ENCODE measurements at places on chromosomes 2 and 18. TPM values are rescaled to one million over a fixed set of nuclear protein-coding genes. Genes with fewer than 3 reads are reported as not detected.

- no peak for DNase-seq
- no peak overlapping the region for H3K4me3 ChIP-seq
- no peak overlapping the region for H3K27ac ChIP-seq
- no peaks in the 10 kb centered on the region for H3K36me3 ChIP-seq
- no peaks in the 10 kb centered on the region for H3K27me3 ChIP-seq
These were observed 207.9 kb upstream of the ACVR2A start for GRCh38 chr2:147636886-147637285.

SCN1A gene
- not detected for total RNA-seq

DNA sequence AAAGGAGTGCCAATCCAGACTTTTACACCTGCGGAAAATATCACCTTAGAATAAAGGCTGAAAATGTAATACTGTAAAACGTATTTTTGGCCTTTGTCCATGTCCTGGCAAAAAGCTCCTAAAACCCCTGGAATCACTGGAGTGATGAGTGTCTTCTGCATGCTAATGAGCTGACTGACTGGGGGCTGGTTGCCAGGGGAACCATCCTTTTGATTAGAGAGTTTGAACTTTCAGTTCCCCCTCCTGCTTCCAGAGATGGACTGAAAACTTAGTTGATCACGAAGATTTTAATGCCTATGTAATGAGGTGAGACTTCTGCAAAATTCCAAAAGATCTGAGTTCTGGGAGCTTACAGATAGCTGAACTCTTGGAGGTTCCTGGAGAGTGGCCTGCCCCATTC, 20.5 kb downstream of the PUM2 start:
- no peaks in the 10 kb centered on the region for H3K27me3 ChIP-seq
- peaks cover 80% of the 10 kb centered on the region for H3K4me1 ChIP-seq
- no peak for DNase-seq
- no peak overlapping the region for H3K27ac ChIP-seq
- H3K4me3 ChIP-seq, result no peak overlapping the region
- H3K36me3 ChIP-seq, result peaks cover 39% of the 10 kb centered on the region

ASPRV1 gene
- total RNA-seq, result 0.63 TPM

DNA sequence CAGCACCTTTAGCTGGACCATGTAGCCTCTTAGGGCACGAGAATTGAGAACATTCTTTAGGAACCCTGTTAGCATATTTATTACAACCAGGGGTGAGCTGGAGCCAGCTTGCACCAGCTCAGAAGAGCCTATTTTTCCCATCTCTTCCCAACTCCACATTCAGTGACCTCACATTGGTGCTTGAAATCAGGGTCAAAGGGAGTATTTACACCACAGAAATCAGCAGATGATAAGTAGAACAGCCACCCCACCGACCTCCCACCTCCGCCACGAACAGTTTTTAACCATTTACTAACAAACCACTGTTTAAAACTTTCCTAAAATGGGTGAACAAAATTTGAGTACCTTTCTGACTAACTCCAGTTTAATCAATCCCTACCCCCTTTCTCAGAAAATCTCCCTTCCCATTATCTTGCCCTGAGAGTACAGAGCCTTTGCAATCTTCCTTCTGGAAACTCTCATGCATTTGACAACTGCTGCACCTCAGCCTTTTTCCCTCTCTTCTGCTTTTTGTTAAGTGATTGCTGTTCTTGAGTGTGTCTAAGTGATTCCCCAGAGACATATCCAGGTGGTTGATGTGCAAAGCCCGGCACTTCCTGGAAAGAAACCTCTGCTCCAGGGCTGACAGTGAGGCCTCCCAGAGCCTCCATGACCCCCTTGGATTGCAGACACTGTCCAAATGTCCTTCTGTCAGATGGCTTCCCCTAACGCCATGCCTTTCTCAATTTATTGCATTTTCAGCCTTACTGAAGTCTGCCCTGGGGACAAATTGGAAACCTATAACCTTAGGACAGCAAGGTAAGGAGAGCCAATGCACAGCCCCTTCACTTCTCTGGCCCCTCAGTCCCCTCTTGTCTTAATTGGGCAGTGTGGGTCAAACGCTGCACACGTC, 389.5 kb upstream of the TNP1 start:
- no peaks in the 10 kb centered on the region for H3K36me3 ChIP-seq
- DNase-seq, result no peak
- no peak overlapping the region for H3K4me3 ChIP-seq
- H3K27me3 ChIP-seq, result peaks cover 14% of the 10 kb centered on the region
- no peak overlapping the region for H3K27ac ChIP-seq

PDE11A gene
- total RNA-seq, result not detected

DNA sequence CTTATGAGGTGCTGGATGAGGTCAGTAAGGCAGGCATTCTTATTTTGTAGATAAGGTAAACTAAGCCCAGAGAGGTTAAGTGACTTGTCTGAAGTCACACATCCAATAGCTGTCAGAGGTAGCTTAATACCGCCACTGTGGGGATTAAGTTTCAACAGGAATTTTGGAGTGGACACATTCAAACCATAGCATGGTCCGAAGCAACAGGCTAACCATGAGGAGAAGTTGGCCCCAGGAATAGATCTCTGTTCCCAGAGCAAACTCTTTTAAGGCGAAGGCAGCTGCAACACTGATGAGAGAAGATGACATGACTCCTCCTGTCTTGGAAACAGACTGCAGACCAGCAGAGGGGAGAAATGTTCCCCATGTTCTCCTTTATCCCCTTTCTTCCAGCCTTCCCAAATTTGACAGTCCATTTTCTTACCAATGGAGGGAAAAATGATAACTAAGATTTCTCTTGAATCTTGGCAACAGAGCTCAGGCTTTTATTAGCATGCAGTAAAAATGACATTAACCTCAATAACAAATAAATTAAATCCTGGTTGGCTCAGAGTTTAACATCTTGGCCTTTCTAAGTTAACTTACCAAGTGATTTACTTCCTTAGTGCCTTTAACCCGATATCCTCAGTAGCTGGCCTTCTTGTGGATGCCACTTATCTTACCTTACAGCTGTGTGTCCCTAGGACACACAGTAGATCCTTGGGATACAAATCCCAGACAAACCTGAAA, 67.9 kb upstream of the STPG4 start:
- H3K36me3 ChIP-seq, result no peaks in the 10 kb centered on the region
- no peak for DNase-seq
- H3K4me1 ChIP-seq, result no peaks in the 10 kb centered on the region
- H3K27ac ChIP-seq, result no peak overlapping the region
- peaks cover 1% of the 10 kb centered on the region for H3K27me3 ChIP-seq

DNA sequence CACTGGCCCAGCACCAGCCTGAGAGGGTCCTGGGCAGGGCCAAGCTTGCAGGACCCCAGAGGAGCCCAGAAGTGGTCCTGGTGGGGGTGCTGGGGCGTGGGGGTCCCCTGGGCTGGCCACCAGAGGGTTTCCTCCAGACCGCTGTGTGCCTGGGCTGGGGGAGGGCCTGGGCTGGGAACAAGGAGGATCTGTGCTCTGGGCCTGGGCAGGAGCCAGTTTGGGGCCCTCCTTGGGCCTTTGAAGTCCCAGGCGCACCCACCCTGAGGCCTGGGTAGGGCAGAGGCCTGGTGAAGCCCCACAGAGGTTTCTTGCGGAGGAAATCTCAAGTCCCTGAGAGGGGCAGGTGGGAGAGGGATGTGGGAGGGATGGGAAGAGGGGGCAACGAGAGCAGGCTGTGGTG, 63.4 kb upstream of the GPC1 start:
- H3K4me1 ChIP-seq, result no peaks in the 10 kb centered on the region
- H3K27ac ChIP-seq, result no peak overlapping the region
- H3K4me3 ChIP-seq, result no peak overlapping the region
- no peak for DNase-seq

DNA sequence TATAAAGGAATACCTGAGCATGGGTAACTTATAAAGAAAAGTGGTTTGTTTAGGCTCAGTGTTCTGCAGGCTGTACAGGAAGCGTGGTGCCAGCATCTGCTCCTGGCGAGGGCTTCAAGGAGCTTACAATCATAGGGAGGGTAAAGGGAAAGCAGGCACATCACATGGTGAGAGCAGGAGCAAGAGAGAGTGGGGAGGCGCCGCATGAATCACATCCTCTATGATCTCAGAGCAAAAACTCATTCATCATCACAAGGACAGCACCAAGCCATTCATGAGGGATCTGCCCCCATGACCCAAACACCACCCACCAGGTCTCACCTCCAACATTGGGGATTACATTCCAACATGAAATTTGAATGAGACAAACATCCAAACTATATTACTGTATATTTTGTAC, 32.5 kb downstream of the R3HDM1 start:
- H3K36me3 ChIP-seq, result peaks cover 5% of the 10 kb centered on the region
- DNase-seq, result peak; percentile 35
- H3K27me3 ChIP-seq, result no peaks in the 10 kb centered on the region
- H3K4me1 ChIP-seq, result peaks cover 8% of the 10 kb centered on the region

GRCh38 chr2:23655934-23656596, 270.9 kb downstream of the ATAD2B start:
- H3K4me3 ChIP-seq, result no peak overlapping the region
- H3K4me1 ChIP-seq, result peaks cover 8% of the 10 kb centered on the region
- no peak for DNase-seq

DNA sequence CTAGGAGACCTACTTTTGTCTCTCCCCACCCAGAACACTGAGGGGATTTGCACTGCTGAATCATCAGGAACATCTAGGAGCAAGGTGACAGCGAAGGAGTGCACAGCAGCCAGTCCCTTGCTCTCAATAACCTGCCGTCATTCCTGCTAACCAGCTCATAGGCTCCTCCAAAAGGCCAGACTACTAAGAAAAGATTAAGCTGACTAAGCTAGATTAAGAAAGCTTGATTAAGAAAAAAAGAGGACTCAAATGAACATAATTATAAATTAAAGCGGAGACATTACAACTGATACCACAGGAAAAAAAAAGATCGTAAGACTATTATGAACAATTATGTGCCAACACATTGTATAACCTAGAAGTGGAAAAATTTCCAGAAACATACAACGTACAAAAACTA, 1254.8 kb upstream of the CHAC2 start:
- no peaks in the 10 kb centered on the region for H3K36me3 ChIP-seq
- no peak overlapping the region for H3K27ac ChIP-seq
- H3K27me3 ChIP-seq, result no peaks in the 10 kb centered on the region

DNA sequence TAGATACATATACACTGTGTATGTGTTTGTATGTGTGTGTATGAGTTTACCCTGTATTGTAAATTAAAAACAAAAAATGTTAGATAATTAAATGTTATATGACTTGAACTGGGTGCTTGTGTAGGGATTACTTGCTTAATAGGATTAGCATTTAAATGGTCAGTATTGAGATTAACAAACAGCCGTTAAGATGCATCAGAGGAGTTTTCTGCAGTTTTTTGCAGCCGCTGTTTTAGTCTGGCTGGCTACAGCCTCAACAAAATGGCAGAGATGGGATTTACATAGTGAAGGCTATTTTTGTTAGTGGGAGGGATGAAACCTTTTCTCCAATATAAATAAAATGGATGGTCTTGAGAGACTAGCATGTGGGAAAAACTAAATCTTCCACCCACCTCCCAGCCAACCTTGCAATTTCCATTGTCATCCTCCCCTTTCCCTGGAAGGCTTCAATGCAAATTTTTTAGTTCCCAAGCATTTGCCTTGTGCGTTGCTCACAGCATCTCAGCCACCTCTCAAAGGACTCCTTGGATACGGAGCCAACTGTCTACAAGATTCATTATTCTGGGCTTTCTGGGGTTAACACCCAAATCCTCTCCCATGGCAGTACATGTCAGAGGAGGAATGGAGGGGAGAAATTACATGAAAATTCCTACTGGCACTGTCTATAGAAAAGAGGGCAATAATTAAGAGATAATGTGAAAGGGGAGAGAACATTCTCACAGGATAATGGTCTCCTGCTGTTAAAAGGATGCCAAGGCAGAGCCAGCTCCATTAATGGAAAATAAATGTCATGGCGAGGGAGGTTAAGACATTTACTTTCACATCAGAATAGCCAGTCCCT, 351.9 kb downstream of the CDH2 start:
- DNase-seq, result no peak
- H3K36me3 ChIP-seq, result no peaks in the 10 kb centered on the region
- no peaks in the 10 kb centered on the region for H3K27me3 ChIP-seq
- H3K27ac ChIP-seq, result no peak overlapping the region

- no peaks in the 10 kb centered on the region for H3K27me3 ChIP-seq
- H3K36me3 ChIP-seq, result peaks cover 35% of the 10 kb centered on the region
- DNase-seq, result no peak
- no peaks in the 10 kb centered on the region for H3K4me1 ChIP-seq
- no peak overlapping the region for H3K4me3 ChIP-seq
- no peak overlapping the region for H3K27ac ChIP-seq
These were observed 10.9 kb downstream of the ANKRD23 start for GRCh38 chr2:96832754-96833507.

ANKRD62 gene
- total RNA-seq, result not detected

DNA sequence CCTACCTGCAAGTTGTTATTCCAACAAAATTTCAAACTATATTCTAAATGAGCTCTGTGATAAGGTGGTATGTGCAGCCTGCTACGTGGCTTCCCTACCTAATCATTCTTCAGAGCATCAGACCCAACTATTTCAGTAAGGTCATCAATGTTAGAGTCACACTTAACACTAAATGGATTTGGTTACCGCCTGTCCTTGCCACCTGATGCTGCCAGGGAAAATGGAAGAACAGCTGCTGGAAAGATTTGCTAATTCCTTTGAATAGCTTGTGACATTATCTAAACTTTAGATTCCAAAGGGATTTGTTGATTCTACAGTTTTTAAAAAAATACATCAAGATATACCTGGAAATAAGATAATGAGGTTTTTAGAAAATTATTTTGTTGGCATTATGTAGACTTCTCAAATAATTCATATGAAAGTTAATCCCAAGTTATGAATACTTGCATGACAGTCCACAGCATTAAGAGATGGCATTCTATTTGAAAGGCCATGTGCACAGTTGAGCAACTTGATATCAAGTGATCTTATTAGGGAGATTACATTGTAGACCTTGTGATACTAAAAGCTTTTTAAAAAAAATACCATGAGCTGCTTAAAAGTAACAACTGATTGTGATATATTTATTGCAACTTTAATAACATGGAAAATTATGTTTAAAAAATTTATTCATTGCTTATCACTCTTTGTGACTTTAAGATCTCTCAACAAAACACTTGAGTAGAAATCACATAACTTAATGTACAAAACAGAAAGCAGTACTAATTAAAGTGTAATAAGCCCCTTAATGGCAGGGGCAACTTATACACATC, 98.3 kb upstream of the UGP2 start:
- H3K4me1 ChIP-seq, result no peaks in the 10 kb centered on the region
- H3K4me3 ChIP-seq, result no peak overlapping the region
- H3K27ac ChIP-seq, result no peak overlapping the region

CHST9 gene
- not detected for total RNA-seq

SNED1 gene
- total RNA-seq, result 2.6 TPM

DNA sequence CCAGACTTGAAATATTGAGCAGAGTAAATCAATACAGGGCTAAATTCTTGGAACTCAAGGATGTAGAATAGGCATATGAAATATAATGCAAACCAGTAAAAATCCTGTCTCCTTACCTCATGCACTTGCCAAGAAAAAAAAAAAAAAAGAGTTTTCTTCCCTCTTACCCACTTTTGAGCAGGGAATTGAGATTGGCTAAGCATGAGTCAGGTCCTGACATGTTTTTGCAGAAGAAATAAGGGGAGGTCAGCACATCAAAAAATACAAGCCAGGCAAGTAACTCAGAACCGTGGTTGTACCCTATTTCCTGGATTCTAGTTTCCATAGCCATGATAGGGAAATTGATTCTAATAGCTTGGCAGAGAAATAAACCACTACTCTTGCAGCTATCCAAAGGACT, 1526.7 kb downstream of the LRP1B start:
- no peaks in the 10 kb centered on the region for H3K4me1 ChIP-seq
- no peak overlapping the region for H3K27ac ChIP-seq
- DNase-seq, result no peak
- H3K4me3 ChIP-seq, result no peak overlapping the region
- H3K36me3 ChIP-seq, result no peaks in the 10 kb centered on the region
- no peaks in the 10 kb centered on the region for H3K27me3 ChIP-seq

All from activated CD4-positive, alpha-beta memory T cell treated with anti-CD3 and anti-CD28 coated beads for 36 hours (primary cell).